ENCODE measurements at places on chromosomes 4 and X.

DNA sequence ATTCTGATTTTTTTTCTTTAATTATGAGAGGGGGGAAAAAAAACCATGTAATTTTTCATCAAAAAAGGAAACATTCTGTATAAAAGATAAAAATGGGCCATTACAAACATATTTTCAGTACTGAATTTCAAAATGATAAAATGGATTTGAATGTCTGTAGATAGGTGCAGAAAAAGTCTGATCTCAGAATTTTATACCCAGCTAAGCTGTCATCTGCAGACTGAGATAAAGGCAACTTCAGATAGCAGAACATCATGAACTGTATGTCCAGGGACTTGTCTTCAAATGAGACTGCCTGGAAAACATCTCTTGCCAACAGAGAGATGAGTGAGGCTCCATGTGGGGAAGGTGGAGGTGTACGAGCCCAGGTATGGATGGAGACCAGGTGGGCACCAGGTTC lies 118.5 kb upstream of the PSAPL1 start:
- no peak for DNase-seq

DNA sequence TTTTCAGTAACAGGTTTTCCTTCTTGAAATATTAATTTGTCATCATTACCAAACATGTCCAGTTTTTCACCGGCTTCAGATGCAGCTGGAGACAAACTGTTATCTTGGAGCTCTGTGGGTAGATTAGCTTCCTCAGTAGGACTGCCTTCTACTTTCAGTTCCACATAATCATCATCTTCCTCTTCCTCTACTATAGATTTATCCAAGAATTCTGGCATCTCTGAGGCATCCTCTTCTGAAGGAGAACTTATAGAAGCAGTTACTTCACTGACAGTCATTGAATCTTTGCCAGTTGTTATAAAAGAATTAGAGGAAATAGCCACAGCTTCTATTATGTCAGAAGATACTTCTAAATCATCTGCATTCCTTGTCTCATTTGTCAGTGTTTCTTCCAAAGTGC lies 162.9 kb downstream of the LRBA start:
- no peak for DNase-seq

DNA sequence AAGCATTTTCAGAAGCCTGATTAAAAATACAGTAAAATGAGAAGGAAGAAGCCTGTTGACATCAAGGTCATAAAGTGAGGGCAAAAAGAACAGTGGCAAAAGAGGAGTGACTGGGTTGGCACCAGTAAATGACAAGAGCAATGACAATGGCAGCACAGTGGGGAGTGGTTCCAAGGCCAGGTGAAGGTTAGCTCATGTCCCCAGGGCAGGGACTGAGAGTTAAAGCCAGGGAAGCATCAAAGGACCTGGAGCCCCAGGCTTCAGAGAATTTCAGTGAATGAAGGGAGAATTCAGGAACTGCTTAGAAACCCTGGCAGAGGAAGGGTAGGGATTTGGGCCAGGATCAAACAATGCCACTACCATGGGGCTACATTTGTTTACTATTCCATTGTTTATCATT lies 8.8 kb upstream of the PIGA start:
- no peak for DNase-seq

GRCh38 chr4:26197018-26197779 lies 123.6 kb upstream of the RBPJ start:
- DNase-seq, result no peak

- DNase-seq, result no peak
These were observed 405.5 kb upstream of the ACTRT1 start for GRCh38 chrX:128457674-128458073.

DNA sequence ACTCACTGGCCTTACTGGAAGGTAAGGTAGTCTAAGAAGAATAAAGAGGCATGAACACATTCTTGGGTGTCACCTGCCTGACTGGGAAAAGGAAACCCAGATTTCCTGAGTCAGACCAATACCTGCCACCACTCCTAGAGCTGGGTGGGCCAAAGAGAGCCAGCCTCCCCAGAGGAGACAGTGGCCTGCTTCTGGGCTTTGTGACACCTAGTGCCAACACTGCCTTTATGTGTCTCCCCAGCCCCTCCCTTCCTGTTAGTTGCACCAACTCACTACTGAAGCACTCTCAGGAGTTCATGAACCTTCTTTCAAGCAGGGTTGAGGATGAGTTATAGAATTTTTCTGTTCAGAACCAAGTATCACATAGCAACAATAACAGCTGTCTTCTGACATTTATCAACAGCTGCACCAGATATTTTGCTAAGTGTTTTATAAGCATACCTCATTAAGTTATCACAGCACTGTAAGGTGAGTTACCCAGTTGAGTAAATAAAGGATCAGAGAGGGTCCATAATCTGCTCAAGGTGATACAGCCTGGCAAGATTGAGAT lies 77.6 kb upstream of the ETNPPL start:
- DNase-seq, result no peak

All from KBM-7 (cell line).